Hippocampal formation (tissue), 2 donors: ENCODE measurements at places on chromosomes 1 and 21.

- peak; percentile 23 for DNase-seq
Measured at GRCh38 chr1:66331658-66332547, 202.1 kb upstream of the SGIP1 start.

DNA sequence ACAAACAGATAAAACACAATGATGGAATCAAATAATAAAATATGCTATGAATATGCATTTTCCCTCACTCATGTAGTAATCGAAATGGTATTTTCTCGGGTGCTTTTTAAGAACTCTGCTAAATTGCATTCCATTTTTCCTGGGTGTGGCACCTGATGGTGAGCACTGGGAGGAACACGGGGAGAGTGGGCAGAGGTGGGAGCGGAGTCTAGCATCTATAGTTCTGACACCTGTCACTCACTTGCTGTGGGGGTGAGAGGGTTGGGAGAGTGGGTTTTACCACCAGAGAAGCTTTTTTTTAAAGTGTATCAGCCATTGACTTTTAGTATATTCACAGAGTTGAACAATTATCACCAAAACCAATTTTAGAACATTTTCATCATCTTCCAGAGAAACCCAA lies 73.4 kb upstream of the PGBD5 start:
- no peak for DNase-seq

- no peak for DNase-seq
Measured at GRCh38 chr1:236161230-236161629, 18.9 kb downstream of the GPR137B start.

- no peak for DNase-seq
Measured at GRCh38 chr1:211812584-211812983, 18.0 kb downstream of the LPGAT1 start.

- no peak for DNase-seq
Measured at GRCh38 chr1:61247881-61248752, 165.8 kb downstream of the NFIA start.

GRCh38 chr1:63327417-63328054 lies 5.2 kb downstream of the FOXD3 start:
- no peak for DNase-seq

DNA sequence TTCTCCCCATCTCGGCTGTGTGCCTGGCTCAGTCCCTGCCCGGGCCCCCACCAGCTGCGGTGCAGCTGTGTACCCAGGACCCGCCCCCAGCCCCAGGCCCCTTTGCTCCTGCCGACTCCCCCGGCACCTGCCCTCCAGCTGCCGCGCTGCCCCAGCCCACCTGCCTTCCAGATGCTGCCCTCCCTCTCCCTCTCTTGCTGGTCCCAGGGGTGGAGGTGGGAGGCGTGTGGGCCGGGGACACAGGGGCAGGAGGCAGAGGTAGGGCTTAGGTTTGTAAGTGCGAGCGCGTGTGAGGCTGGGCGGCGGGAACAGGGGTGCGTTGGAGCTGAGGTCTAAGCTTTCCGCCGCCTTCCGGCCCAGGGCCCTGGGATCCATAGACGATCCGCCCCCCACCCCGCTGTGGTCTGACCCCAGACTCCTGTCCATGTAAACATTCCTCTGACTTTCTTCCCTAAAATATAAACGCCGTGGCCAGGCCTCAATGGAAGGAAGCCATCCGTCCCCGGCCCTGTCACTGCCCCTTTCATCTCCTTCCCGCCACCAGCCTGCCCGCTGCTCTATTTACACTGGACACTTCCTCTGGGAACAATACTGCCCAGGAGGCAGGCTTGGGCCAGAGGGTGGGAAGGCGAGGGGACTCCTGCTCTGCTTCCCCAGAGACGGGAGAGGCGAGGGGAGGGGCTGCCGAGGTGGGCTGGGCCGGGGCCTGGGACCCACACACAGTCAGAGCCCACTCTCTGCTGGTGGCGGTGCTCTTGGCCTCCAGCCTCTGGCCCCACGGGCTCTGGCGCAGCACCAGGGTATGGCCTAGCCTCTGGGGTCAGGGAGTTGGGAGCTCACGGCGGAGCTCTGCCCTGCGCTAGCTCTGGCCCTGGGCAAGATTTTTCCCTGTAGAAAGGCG lies 128.3 kb downstream of the CASZ1 start:
- DNase-seq, result no peak

GRCh38 chr1:89896105-89896942 lies 75.5 kb downstream of the LRRC8D start:
- no peak for DNase-seq

DNA sequence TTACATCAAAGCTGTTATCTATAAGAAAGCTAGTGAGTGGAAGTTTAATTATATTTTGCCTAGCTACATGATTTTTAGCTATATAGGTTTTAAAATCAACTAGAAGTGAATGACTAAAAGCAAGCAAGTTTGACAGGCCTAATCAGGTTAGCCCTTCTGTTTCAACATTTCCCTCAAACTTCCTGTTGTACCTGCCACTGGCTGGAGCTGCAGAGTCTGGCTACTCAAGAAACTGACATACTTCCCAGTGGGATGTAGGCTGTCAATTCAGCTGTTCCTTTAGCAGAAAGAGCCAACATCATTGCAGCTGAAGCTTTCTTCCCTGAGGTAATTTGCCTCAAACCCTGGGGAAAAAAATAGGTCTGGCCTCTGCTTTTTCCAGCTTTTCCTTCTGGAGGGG lies 87.1 kb upstream of the TNR start:
- DNase-seq, result no peak

- DNase-seq, result no peak
Measured at GRCh38 chr1:195748969-195749368, 859.3 kb downstream of the KCNT2 start.

DNA sequence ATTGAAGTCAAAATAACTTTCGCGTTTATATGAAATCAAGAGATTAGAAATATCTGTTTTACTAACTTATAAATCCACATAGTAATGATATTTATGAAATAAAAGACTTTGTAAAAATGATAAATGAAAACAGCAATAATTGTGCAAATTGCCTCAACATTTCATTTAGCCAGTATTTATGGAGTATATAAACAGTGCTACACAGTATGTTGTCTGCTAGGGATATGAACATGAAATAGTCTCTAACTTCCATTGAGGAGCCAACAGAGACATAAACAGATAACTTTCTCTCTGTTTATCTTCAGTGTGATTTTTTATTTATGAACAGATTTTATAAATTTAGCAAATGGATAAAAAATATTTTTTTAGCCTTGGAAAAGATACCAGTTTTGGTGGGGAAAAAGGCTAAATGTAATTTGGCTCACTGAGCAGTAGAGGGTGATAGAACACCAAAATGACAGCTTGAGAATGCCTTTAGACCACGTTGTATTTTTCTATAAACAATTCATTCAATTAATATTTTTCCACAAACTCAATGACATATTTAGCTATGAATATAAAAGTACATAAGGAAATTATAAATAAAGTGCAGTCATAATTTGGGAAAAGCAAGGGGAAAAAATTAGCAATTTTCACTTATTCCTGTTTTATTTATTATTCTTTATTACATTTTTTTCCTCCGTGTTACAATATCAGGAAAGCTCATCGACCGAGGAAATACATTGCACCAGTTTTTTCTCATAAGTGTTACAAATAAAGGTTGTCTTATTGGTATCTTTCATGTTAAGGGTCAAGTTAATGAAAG lies 47.5 kb upstream of the EEIG2 start:
- no peak for DNase-seq

- no peak for DNase-seq
Measured at GRCh38 chr1:216621536-216621935, 101.7 kb downstream of the ESRRG start.

DNA sequence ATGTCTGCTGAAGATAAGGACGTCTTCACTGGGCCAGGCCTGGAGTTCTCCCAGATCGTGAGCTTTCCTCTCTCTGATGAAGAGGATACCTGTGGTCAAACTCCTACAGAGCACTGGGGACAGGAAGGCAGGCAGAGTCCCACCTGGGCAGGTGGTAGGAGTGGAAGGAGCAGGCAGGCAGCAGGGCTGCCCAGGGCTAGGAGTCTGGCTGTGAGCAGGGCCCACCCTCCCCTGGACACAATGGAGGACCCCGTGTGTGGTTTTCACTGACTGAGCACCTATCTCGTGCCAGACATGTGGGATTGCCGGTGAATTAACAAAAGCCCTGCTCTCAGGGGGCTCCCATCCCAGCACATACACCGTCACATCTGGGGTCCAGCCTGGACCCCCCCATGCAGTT lies 4.9 kb upstream of the SAMD11 start:
- DNase-seq, result no peak

- no peak for DNase-seq
Measured at GRCh38 chr21:14901482-14901958, 163.3 kb downstream of the NRIP1 start.

DNA sequence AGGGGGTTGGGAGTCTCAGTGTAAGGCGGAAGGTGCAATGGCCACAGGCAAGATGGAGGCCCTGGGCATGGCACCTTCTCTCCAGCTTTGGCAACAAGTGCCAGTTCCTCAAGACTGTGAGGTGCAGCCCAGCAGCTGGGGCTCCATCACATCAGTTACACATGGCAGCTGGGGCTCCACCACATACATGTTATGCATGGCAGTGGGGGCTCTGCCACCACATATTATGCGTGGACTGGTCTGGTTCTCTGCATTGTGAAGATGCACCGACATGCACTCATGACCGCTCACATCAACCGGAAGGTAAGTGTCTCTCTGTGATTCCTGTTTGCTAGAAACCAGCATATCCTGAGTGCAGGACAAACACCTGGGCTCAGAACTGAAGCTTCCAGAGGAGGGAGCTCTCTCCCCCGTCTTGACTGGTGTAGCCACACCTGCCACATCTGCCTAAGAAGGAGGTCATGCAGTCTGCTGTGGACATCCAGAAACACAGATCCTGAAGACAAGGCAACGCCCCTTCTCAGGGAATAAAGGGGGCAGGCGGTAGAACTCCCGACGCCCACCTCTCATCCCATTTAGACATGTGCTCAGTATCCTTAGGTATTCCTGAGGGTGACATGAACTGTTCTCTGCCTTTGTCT lies 104.1 kb upstream of the TMPRSS2 start:
- DNase-seq, result no peak

GRCh38 chr1:85581802-85582686 lies 1.5 kb downstream of the CCN1 start:
- no peak for DNase-seq

GRCh38 chr1:155104605-155105534 lies 22.8 kb upstream of the EFNA1 start:
- no peak for DNase-seq

GRCh38 chr1:28265577-28265976 lies 6.3 kb downstream of the SESN2 start:
- no peak for DNase-seq

DNA sequence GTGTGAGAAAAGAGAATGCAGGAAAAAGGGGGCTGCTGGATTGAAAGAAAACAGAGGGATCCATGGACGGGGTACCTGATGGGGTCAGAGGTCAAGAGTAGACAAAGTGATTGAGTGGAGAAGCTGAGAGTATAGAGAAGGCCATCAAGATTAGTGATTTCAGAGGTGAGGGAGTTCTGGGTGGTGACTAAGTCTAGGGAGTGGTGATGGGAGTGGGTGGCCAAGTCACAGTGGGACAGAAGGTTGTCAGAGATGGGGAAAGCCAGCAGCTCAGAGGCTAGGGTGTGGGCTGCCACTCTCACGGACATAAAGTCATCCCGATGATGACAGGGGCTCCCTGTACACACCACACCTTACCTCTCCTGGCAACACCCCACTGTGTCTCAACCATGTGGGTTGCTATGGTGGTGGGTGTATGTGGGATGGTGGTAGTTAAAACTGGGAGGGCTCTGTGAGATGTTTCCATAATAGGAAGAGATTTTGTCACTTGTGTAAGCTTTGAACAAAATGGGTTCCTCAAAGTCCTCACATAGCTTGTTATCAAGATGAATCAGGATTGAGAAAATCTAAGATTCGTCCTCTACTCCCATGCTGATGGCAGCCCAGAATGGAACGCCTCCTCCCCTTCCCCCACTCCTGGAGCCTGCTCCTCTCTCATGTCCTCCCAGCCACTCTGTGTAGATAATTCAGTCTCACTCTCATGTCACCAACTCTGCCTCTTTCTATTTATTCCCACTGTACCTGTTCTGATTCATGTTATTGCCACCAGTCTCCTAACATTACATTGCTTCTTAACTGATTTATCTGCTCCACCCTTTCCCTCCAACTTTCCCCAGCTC lies 20.3 kb upstream of the CSF1 start:
- no peak for DNase-seq

GRCh38 chr1:218743861-218744505 lies 398.8 kb downstream of the TGFB2 start:
- no peak for DNase-seq

GRCh38 chr21:34693192-34693810 lies 24.5 kb downstream of the CLIC6 start:
- DNase-seq, result peak; percentile 28

- DNase-seq, result no peak
Measured at GRCh38 chr1:30928171-30928570, 19.6 kb upstream of the SDC3 start.

DNA sequence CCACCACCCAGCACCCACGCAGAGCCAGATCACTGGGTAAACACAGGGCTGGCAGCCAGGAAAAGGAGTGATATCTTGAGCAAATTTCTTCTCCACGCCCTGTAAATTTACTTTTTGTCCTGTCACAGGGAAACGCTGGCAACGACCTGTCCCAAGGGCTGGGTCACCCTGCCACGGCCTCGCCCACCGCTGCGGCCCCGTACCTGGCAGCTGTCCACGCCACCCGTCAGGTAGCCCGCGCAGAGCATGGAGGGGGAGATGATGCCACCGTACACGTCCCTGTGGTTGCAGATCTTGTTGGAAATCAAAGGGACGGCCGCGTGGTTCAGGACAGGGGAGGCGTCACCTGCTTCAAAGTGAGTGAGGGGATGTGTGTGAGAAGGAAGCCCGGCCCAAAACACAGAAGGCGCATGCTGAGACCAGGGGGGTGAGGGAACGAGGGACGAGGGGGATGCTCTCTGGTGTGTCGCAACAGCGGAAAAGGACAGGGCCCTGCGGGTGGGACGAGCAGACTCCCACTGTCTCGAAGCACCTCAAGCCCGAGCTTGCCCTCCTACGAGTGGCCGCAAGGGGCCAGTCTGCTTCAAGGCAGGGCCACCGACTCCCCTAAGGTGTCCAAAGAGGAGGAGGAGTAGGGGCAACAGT lies 10.1 kb upstream of the TFF1 start:
- DNase-seq, result no peak

- DNase-seq, result no peak
Measured at GRCh38 chr1:214791961-214792360, 189.0 kb downstream of the CENPF start.

DNA sequence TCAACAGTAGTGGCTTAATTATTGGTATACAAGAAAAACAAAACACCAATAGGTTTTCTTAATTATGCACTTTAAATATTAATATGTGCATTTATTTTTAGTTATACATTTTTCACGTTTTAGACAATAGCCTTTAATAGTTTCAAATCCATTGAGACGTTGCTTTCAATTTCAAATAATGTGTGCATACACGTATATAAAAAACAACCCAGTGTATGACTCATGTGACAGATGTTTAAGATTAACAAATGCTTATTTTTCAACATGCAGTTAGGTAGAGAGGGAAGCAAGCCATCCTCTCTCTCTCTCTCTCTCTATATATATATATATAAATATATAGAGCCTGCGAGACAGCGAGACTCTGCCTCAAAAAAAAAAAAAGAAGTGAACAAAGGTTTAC lies 24.3 kb downstream of the EYA3 start:
- DNase-seq, result no peak
